ENCODE measurements at places on chromosomes 2 and 18. TPM values are rescaled to one million over a fixed set of nuclear protein-coding genes. Genes with fewer than 3 reads are reported as not detected.

The KCNG2 gene
- not detected for polyA plus RNA-seq

The CCDC178 gene
- not detected for polyA plus RNA-seq

The POTEF gene
- polyA plus RNA-seq: not detected

The BMP10 gene
- not detected for polyA plus RNA-seq

The KYNU gene
- not detected for polyA plus RNA-seq

The GLS gene
- polyA plus RNA-seq: 30.0 TPM

The SP140L gene
- polyA plus RNA-seq: 43.1 TPM

The CASP8 gene
- polyA plus RNA-seq: 26.1 TPM

The POTEJ gene
- polyA plus RNA-seq: not detected

The ATP6V1B1 gene
- not detected for polyA plus RNA-seq

The SLC11A1 gene
- 0.73 TPM for polyA plus RNA-seq

GRCh38 chr18:23234619-23235018 is 99.3 kb downstream of the CABLES1 start:
- DNase-seq: no peak

DNA sequence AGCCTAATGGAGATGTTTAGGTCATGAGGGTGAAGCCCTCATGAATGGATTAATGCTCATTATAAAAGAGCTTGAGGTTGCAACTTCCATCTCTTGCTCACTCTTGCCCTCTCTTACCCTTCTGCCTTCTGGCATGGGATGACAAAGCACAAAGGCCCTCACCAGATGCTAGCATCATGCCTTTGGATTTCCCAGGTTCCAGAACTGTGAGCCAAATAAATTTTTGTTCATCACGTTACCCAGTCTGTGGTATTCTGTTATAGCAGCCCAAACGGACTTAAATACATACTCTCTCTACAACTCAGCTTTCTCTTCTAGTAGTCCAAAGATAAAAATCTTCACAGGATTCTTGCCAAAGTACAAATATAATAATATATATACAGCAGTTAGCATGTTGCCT is 75.8 kb downstream of the LNPK start:
- no peak for DNase-seq

DNA sequence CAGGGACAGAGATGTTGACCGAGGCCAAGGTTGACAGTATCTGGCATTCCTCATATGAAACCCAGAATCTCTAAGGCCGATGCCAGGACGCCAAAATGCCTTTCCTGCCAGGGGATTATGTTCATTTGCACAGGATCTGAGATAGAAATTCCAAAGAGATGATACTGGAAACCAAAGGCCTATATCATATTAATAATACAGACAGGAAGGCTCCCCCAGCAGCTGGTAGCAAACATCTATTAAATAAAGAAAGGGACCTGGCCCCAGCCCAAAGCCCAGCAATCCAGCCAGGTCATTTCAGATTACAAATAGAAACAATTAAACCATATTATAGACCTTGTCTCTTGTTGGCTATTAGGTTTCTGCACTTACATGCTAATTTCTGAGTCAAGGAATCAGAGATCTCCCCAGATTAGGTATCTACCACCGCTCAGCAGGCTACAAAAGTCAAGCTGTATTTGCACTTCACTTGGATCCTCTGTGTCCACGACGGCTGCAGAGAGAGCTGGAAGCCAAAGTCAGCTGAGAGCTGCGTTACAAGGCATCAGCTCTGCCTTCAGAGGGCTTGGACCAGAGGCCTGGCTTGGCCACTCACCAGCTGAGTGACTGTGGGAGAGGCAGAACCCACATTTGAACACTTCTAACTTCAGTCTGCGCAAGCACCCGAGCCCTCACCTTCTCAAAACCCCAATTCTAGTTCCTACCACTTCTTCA is 269.3 kb upstream of the SIX2 start:
- DNase-seq: no peak

DNA sequence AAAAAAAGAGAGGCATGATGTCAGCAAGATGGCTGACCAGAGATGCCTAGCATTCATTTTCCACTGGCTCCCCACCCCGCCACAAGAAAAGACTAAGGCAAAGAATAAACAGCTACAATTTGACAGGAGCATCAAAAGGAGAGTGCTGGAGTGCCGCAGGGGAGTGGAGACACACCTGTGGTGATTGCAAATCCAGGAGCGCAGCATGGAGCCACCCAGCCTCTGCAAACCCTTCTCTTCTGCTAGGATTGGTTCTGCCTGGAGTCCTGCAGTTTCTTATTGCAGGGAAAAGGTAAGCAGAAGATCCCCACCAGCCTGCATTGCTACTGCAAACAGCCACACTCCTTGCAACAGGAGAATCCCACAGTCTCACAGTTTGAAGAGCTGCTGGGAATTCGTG is 26.1 kb downstream of the BOLL start:
- no peak for DNase-seq

DNA sequence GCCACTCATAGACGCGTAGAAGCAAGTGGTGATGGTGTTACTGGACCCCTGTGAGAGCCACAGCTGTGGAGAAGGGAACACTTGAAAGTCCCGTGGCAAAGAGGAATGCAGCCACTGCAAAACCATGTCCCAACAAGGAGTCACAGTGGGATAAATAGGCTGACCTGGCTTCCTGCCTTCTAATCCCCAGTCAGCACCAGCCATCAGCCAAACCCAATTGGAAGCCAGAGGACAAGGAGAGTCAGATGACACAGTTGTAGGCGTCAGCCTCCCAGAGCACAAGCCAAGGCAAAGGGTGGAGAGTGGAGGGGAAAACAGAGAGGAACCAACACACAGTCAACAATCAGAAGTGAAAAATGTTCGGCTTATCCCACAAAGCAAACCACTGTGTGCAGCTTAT is 5.5 kb upstream of the CYBRD1 start:
- DNase-seq: no peak

DNA sequence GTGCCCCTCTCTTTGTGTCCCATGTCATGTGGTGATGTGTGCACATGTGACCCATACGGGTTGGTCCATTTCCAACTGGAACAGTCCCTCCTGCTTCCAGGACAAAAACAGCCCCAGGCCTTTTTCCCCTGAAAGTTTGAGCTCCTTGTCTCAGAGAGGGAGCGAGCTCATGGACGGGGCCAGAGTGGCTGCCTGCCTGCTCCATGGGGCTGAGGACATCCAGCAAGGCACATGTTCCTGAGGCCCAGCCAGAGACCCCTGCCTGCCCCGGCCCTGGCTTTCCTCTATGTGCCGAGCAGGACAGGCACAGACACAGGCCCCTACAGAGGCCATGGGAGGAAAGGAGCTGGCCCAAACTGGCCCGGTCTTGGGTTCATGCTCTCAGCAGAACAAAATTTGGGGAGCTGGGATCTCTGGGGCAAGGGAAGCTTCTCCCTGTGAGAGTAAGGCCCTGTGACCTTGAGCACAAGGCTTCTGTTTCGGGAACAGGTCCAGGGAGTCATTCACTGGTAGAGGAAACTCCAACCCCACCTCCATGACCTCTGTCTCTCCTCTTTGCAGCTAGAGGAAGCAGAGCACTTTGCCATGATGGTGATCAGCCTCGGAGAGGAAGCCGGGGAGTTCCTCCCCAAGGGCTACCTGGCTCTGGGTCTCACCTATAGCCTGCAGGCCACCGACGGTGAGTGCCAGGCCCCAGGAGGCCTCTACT is 105.8 kb upstream of the MCFD2 start:
- DNase-seq: no peak

- no peak for DNase-seq
Measured at GRCh38 chr2:108593547-108594098, 59.4 kb downstream of the LIMS1 start.

GRCh38 chr2:75274936-75275335 is 75.6 kb upstream of the TACR1 start:
- DNase-seq: no peak

GRCh38 chr18:32698153-32698552 is 74.7 kb downstream of the KLHL14 start:
- DNase-seq: no peak

DNA sequence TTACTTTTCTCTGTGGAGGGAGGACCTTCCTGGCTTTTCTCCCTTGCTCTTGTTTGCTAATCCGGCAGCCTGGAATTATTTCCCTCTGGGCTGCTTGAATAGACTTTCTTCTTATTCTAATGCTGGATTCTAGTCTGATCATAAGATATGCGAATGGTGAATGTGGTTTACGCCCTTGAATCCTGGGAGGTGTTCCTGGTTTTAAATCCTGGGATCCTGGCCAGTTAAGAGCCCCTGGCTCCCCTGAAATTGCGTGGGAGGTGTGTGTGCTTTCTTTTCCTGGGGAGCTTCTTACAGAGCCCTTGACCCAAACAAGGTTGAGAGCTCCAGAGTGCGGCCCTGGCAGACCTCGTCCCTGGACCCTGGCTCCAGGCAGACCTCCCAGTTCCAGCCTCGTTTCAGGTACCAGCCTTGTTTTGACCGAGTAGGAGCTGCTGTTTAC is 2.8 kb downstream of the SH3BP4 start:
- no peak for DNase-seq
